Stimulated activated CD4-positive, alpha-beta T cell treated with anti-CD3 and anti-CD28 coated beads, Interleukin-2, amount 100 ng/mL, for 4 hours (primary cell): ENCODE measurements at places on chromosomes 11 and 22.

DNA sequence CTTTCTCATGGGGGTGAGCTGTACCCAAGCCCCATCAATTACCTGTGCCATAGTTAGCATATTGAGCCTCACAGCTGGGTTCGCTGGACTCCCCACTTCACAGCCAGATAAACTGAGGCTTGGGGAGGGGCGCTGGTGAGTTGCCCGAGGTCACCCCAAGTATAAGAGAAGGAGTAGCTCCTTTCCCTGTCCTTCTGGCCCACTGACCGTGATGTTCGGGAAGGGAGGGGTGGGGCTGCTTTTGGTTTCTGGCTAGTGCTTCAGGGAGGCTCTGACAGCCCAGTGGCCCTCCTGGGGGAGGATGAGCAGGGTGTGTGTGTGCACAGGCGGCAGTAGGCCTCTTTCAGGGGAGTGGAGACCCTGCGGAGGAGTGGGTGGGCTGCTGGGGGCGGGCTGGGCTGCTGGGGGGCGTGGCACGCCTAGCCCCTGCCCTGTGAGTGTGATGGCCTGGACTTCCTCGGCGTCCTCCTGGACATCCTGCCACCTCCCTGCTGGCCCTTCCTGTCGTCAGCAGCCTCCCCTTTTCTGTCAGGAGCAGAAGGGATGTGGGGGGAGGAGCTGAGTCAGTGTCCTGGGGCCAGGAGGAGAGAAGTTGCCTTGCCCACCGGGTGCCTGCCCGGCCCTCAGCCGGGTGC, 50.3 kb downstream of the TRIOBP start:
- no peak for DNase-seq

- DNase-seq: no peak
These were observed 95.3 kb downstream of the FBXO7 start for GRCh38 chr22:32569956-32570355.

- no peak for DNase-seq
These were observed 2.6 kb downstream of the TH start for GRCh38 chr11:2169005-2169378.

- no peak for DNase-seq
These were observed 92.2 kb downstream of the SPATA19 start for GRCh38 chr11:133753150-133753549.

GRCh38 chr11:19433367-19433766, 192.6 kb upstream of the E2F8 start:
- DNase-seq: no peak

DNA sequence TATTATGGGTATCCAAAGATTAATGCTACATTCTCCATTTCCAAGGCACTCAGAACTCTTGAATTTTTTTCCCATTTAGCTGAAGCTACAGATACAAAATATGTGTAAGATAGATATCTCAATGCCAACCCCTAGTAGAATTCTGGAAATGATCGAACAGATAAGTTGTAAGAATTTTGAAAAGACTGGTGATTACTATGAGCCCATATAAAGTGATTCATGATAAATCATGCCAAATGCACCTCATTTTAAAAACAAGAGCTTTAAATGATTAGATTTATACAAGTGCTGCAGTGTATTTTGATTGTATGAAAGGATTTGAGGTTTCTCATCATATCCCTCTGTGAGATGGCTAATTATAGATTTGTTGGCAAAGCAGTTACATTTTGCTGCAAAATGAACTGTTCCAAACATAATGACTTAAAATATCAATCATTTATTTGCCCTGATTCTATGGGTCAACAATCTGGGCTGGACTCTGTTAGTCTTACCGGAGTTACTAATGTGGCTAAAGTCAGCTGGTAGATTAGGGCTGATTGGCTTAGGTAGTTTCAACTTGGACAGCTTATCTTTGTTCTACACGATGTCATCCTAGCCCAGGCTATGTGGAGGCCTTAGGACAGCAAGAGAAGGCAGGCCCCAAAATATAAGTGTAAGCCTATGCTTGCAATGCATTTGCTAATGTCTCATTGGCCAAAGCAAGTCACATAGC, 3.4 kb downstream of the OR10V1 start:
- no peak for DNase-seq

- DNase-seq: no peak
These were observed 1.2 kb downstream of the OOSP1 start for GRCh38 chr11:59939482-59939881.

GRCh38 chr11:132588366-132588765, 943.9 kb downstream of the OPCML start:
- no peak for DNase-seq

GRCh38 chr11:74721479-74721835, 9.8 kb downstream of the CHRDL2 start:
- DNase-seq: no peak

DNA sequence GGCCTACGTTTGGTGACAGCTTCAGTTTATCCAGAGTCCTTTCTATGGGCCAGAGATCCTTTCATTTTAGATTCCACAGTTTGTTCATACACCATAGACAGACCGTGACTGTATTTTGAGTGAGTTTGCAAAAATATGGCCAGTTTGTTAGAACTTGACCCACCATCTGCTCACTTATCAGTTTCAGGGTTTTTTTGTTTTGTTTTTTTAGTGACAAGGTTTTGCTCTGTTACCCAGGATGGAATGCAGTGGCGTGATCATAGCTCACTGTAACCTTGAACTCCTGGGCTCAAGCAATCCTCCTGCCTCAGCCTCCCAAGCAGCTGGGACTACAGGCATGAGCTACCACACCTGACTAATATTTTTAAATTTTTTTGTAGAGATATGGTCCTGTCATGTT, 9.1 kb upstream of the CKAP5 start:
- DNase-seq: no peak

DNA sequence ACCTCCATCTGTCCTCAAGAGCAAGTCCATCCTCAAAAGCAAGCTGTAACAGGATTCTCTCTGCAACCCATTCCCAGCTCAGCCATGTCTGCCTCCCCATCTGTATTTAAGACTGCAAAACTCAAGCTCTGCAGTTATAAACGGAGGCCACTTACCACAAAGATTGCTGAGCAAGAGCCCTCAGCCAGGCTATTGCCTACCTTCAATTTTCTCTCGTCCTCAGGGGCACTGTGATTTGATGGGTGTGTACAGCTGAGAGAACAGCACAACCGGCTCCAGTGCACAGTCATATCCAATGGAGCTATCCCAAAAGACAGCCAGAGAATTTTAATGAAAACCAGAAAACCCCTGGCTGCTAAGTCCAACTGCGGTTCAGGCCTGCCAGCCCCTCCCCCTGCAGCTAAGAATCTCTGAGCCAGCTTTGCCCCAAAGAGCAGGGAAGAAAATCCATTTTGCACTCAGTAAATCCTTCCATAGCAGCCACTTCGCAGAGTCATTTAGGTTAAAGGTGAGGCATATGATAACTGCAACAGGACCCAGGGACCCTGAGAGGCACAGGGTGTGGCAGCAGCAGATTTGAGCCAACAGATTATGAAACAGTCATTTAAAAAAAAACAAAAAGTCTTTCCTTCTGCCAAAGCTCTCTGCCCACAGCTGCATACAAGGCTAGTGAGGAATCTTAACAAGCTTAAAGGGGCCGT, 37.6 kb downstream of the RAB30 start:
- DNase-seq: no peak

GRCh38 chr11:65856689-65857499, 1.1 kb downstream of the CFL1 start:
- peak; percentile 76 for DNase-seq
